Mesenchymal stem cell (in vitro differentiated cells and primary cell): ENCODE measurements at places on chromosomes 16 and 17.

DNA sequence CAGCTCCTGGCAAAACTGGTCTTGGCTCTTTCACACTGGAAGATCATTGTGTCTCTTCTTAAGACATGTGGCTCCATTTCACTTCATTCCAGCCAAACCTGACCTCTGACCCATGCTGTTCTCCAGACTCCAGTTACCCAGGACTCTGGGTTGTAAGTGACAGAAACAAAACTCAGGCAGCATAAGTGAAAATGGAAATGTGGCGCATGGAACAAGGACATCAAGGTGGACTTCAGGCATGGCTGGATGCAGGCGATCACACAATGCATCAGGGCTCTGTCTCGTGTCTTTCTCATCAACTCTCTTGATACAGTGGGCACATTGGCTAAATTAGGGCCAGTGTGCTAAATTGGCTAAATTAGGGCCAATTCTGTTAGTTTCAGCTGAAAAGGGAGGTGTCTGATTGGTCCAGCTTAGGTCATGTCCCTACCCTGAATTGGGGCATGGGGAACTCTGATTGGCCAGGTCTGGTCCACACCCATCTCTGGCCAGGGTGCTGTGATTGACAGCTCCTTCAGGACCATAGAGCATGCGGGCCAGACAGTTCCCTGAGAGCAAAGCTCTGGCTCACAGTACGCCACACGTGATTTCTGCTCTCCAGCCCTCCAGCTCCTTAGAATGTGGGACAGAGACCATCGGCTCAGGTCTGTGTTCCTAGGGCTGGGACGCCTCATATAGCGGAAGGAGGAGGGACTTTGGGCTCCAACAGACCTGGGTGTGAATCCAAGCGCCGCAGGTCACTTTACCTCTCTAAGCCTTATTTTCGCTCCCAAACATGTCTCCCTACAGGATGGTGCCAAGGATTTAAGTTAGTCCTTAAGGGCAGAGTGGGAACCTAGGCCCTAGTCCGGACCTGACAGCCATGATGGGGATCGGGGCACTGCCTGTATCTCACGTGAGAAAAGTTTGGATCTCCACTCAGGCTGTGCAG, 17.5 kb downstream of the SOCS1 start:
- DNase-seq: no peak

GRCh38 chr17:35432176-35433074, at the start of gene SLFN12:
Gene SLFN12, minus strand, starts transcription at chr17:35432500. Its CDS starts 9,472 bp downstream, at chr17:35423028.
- peak; percentile 98 for DNase-seq

DNA sequence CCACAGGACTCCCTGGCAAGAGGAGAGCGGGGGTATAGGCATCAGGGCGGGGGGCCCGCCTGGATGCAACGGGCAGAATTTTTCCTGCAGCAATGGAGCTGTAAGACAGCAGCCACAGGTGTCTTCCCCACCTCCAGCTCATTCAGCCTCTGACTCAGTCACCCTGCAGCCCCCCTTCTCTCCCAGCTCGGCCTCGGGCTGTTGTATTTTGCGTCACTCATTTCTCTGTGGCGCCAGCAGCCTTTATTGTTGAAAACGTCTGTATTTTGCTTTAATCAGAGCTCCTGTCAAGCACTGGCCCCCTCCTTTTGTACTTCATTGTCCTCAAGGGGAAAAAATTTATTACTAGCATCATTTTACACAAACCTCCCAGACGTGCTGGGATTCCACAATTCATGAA, 117.7 kb downstream of the WSCD1 start:
- DNase-seq: no peak

GRCh38 chr17:10683853-10684252, 13.5 kb downstream of the SCO1 start:
- DNase-seq: peak; percentile 43

GRCh38 chr16:56425439-56425832, at the start of gene AMFR:
Gene AMFR, minus strand, starts transcription at chr16:56425545. Its CDS starts 218 bp downstream, at chr16:56425327.
- peak; percentile 83 for DNase-seq
